ENCODE measurements at places on chromosomes 3 and 15.

- no peak for DNase-seq
These were observed 35.1 kb downstream of the TMOD3 start for GRCh38 chr15:51864408-51865056.

- DNase-seq, result no peak
These were observed 22.2 kb downstream of the CFAP100 start for GRCh38 chr3:126416943-126417342.

DNA sequence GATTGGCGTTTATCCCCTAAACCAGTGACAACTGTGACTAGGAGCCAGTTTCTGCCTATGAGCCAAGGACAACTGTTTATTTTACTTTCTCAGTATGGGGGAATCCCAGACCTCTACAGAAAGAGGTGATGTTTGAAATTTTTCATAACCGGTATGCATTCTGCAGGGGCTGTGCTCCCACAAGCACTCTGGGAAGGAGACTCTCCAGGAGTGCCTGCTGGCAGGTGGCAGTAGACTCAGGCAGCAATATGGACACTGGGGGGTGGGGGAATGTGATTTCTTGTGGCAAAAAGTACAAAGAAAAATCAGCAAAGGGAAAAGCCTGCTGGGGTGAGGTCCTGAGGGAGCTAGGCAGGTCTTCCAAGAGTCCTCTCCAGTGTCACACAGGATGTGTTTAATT, 5.9 kb downstream of the TGM4 start:
- DNase-seq, result no peak

GRCh38 chr15:79192462-79193036, 90.0 kb upstream of the ANKRD34C start:
- peak; percentile 53 for DNase-seq

GRCh38 chr3:84772841-84773240, 185.9 kb upstream of the CADM2 start:
- no peak for DNase-seq

- DNase-seq, result no peak
These were observed 57.2 kb downstream of the USP13 start for GRCh38 chr3:179710079-179710478.

DNA sequence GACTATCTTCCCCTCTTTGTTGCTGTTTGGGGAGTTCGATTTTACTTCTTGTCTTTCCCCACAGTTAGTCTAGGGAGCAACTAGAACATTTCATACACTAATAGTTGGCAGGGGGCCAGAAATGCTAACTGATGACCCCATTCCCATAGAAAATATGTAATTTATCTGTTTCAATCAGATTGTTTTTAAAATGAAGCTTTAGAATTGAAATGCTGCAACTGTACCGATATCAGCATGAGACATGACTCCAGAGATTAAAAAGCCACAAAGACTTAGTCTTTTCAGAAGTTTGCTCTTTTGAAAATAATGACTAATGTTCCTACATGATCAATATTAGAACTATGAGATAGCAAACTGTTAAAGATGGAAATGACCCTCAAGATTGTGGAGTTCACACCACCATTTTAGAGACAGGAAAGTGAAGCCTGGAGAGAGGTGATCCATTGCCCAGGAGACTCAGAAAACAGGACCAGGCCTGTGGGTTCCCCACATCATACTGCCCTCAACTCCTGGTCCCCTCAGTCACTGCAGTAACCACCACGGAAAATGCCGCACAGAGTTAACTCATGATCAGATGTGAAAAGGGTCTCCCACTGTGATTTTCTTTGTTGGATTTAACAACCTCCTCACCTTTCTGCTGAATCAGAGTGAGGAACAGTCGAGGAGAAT, 130.3 kb downstream of the CHDH start:
- DNase-seq, result peak; percentile 39

- peak; percentile 28 for DNase-seq
These were observed 215.1 kb downstream of the SHQ1 start for GRCh38 chr3:72633121-72633520.

GRCh38 chr3:144053121-144053520, 81.5 kb downstream of the DIPK2A start:
- DNase-seq, result peak; percentile 62

- DNase-seq, result no peak
These were observed 39.1 kb upstream of the LRTM1 start for GRCh38 chr3:54966979-54967378.

DNA sequence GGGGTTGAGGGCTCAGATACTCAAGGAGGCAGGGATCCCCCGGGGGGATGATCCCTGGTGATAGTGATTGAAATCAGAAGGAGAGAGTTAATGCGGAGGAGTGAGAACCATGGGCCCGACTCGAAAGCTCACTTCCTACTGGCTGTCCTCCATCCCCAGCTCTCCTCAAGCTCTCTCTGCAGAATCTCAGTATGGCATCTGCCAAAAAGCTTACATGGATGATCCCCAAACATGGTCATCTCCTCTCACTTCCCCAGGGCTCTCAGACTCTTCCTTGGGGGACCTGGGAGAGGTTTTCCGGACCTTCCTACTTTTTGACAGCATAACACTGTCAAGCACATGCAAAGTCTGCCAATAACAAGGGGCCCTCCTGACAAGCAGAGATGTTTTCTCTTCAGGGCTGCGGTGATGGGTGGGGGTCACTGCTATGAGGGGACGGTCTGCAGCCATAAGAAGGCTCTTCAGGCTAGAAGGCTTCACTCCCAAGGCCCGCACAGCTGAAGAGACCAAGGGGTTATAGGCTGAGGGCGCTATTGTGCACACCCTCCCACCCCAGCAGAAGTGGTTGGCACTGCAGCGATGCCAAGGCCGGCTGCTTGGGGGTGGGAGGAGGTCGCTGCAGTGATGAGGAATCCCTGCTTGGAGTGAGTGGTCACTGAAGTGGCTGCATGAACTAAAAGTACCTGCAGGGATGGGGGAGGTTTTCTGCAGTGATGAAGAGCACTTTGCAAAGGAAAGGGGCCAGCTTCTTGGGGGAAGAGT, 828 bp upstream of the VWA5B2 start:
- DNase-seq, result no peak

- DNase-seq, result no peak
These were observed 931.9 kb downstream of the IGSF11 start for GRCh38 chr3:118102737-118103136.

DNA sequence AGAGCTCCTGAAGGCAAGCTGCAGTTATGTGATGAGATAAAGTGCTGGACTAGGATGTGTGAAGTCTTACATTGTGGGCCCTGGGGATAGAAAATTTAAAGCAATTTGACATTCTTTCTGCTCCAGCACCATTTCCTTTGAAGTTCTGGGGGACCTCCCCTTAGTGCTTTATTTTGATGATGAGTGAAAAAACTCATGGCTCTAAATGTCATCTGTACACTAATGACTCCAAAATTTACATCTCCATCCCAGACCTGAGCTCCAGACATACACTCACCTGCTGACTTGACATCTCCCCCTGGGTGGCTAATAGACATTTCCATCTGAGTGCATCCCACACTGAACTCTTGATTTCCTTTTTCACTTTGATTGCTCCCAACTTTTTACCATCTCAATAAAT, 276.4 kb downstream of the EPHB1 start:
- DNase-seq, result no peak

DNA sequence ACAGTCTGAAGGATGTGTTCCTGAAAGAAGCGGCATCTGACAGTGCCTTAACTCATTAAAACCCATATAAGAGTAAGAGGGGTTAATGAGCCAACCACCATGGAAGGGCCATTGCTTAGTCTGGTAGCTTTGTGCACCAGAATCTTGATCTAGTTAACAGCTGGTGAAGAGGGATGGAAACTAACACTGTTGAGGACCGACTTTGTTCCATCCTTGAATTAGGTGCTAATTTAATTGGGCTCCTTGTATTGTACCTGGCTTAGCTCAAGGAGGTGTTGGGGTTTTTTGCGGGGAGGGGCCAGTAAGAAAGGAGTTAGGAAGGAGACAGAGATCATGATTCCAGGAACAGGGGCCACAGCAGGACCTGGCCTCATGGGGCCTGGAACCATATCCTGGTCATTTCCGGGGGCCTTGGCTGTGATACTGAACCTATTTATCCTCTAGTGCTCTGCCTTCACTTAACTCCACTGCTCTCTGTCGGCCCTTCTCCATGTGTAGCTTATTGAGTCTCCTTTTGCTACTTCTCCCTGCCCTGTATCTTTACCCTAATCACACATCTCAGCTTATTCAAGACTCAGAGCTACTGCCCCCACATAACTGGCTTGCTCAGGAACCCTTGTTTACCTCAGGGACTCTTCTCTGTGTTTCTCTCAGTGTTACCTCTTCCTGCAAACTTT, 93.0 kb downstream of the RPL22L1 start:
- no peak for DNase-seq

DNA sequence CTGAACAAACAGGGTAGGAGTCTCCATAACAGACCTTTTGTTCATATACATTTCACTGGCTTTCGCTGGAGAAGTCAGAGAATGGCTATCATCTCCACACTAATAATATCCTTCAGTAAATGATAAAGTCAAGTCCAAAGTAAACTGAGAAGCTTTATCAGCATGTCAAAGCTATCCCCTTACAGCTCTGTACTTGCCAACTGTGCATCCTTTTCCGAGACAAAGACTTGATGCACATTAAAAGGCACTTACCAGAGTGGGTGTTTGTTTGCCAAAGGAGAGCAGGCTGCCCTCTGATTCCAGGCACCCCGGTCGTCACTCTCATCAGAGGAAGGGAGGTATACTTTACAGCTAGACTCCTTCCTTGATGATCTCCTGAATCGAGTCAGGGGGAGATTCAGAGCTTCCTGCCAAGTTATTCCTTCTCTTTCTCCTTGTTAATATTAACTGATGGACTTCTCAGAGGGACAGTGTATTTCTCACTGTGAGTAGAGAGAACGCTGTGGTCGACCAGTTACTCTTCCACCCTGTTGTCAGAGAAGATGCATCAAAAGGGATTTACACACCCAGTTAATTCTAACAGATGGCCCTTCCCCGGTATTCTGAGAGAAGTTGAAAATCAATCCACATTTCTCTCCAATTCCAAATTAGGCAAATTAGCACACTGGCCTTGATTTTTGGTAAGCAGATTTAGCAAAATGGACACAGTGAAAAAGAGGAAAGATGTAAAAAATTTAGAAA, 504.7 kb upstream of the NR2F2 start:
- DNase-seq, result no peak

DNA sequence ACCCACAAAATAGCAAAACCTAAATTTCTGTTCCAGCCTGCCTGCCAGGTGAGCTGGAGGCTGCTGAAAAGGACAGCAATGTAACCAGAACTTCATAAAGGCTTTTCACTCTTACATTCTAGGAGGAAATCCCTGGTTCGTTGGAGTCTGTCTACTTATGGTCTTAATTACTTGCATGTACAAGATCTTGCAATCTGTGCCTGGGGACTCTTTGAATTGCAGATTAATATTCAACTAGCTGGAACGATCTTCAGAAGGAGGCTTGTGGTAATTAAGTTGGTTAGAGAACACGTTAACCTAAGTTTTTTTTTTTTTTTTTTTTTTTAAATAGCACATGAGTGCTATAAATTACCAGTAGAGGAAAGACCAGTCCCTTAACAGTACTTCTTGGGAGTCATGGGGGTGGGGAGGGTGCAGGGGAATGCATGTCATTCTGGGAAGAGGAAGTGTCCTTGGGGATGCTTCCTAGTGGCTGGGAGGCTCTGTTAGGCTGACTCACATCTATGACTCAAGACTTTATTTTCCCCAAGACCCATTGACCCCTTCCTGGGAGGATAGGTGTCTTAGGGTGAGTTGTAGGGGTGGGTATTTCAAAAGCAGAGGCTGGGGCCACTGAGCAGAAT, 139.8 kb downstream of the RAB11A start:
- DNase-seq, result peak; percentile 21

All from fibroblast of upper back skin (primary cell).